ENCODE measurements at places on chromosomes 1 and 21.

- peak; percentile 39 for DNase-seq
Observed at GRCh38 chr1:23664837-23665795, 26.5 kb upstream of the RPL11 start.

DNA sequence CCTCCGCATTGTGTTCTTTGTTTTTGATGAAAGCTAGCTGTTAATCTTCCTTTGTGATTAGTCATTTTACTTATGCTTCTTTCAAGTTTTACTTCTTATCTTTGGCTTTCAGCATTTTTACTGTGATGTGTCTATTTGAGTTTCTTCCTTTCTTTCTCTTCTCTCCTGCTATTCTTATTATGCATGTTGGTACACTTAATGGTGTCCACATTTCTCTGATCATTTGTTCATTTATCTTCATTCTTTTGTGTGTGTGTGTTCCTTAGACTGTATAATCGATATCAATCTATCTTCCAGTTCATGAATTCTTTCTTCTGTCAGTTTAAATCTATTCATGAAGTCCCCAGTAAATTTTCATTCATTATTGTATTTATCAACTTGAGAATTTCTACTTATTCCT lies 1650.3 kb downstream of the BRINP3 start:
- DNase-seq, result no peak

DNA sequence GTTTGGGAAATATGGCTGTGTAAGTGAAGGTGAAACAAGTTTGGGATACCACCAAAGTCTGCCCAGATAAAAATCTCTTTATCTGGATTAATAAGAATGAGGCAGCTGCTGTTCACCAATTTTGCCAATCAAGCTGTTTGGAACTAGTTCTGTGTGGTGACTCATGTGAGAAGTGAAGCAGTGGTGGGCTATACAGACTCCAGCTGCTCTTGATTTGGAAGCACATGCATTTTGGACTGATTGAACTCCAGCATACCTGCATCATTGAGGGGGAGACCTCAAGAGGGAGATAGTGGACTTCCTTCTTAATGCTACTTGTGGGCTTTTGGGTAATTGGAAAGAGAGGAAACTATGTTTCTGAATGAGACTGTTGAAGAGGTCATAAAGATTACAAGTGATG lies 99.2 kb upstream of the B3GALT2 start:
- DNase-seq, result no peak

DNA sequence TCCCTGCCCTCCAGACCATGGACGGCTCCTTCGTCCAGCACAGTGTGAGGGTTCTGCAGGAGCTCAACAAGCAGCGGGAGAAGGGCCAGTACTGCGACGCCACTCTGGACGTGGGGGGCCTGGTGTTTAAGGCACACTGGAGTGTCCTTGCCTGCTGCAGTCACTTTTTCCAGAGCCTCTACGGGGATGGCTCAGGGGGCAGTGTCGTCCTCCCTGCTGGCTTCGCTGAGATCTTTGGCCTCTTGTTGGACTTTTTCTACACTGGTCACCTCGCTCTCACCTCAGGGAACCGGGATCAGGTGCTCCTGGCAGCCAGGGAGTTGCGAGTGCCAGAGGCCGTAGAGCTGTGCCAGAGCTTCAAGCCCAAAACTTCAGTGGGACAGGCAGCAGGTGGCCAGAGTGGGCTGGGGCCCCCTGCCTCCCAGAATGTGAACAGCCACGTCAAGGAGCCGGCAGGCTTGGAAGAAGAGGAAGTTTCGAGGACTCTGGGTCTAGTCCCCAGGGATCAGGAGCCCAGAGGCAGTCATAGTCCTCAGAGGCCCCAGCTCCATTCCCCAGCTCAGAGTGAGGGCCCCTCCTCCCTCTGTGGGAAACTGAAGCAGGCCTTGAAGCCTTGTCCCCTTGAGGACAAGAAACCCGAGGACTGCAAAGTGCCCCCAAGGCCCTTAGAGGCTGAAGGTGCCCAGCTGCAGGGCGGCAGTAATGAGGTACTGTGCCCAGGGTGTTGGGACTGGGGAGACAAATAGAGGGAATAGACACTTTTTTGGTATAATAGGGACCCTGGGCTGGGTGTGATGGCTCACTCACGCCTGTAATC lies 1.0 kb downstream of the ZBTB48 start:
- no peak for DNase-seq

DNA sequence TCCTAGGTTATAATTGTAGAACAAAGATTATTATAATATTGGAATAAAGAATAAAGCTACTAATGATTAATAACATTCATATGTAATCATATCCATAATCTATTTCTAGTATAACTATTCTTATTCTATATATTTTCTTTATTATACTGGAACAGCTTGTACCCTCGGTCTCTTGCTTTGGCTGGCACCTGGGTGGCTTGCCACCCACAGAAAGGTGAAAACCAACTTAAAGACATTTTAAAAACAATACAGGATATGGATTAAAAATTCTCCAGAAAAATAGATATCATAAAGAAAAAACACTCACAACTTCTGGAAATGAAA lies 80.0 kb upstream of the PRRC2C start:
- no peak for DNase-seq

DNA sequence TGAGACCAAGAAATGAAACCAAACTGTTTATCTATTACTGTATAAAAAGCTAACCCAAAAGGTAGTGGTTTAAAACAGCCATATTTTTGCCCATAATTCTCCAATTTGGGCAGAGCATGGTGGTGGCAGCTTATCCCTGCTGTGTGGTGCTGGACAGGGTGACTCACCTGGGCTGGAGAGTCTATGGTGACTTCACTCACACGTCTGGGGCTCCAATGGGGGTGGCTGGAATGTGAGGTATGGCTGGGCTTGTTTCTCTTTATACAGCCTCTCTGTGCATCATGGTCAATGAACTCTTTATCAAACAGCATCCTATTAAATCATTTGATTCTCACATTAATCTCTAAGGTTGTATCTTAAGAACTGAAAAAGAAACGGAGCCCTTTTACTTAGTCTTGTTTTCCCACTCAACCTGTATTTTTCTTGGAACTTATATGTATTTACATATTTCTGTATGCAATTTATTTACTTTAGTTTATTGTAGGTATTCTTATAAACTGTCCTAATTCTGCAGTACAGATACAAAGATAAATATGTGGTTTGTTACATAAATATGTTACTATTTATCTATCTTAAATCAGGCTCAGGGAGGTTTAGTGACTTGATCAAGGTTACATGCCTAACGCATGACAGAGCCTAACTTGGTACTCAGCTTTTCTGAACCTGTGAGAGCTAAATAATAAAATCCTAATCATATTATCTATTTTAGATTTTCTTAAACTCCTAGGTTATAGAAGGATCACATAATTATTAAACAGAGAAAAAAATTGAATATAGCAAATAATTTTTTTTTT lies 37.5 kb upstream of the WLS start:
- no peak for DNase-seq

DNA sequence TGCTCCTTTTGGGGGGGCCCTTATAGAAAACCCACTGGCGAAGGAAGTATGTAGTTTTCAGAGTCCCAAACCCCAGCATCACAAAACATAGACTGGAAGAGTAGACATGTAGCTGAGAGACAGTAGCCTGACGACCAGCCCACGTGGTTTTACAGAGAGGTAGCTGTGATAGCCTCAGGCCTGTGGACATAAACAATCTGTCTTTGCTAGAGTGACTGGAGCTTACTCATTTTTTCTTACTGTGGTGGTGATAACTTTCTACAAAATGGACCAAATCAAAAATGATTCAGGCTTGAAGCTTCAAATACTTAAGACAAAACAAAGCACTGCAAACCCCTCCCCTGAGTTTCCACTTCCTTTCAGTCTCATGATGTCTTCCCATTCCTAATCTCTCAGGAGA lies 497.0 kb downstream of the RWDD3 start:
- no peak for DNase-seq

DNA sequence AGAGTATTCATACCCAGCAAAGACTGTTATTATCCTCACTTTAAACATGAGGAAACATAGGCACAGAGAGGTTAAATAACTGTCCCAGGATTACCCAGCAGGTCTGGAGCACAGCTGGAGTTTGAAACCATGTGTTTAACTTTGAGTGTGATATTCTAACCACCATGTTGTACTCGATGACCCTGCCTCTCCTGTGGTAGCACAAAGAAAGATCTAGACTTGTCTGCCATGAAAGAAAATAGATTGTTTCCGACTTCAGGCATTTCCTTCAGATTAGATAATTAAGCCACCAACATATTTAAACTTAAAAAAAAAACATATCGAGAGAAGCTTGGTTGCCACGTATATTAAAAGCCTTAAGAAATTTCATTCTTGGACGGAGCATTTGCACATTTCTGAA lies 104.6 kb upstream of the RUNX1 start:
- DNase-seq, result no peak

- no peak for DNase-seq
Observed at GRCh38 chr1:225942574-225942973, 1.6 kb upstream of the LEFTY2 start.

DNA sequence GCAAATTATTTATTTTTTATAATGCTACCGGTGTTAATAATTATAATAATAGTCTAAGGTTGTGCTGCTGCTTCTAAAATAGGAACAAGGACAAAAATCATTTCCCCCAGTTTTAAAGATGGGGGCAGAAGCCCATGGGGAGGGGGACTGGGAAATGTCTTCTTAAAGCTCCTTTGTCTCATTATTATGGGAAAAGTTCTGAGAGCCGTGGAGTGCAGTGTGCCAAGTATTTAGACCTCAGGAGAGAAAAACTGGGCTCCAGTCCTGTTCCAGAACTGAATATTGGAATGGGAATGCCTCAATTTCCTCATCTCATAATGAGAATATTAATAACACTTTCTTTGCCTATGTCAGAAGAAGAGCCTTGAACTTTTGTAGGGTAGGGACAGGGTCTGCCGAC lies 40.9 kb upstream of the ATF3 start:
- no peak for DNase-seq

GRCh38 chr1:172657586-172657985 lies 1.3 kb upstream of the FASLG start:
- no peak for DNase-seq

GRCh38 chr1:205938682-205939081 lies 4.6 kb downstream of the SLC26A9 start:
- DNase-seq, result no peak
